ENCODE measurements at places on chromosomes 3 and 15.

DNA sequence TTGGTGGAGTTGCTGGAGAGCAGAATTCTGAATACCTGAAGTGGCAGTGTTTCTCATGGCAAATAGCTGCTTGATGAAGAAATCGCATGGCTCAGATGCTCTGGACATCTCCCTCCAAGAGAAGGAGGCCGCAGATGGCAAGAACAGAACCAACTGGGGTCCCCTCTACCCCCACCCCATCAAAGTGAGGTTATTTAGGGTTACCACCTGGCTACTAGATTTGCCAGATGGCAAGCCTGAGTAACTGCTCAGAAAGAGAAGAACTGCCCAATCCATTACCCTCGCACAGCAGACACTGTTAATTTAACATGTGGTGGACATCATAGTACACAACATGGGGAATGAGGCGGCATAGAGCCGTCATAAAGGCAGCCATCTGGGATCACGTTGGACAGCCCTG lies 30.5 kb upstream of the LIPC start:
- DNase-seq, result no peak

GRCh38 chr3:56468184-56469106 lies at the start of gene ERC2:
Gene ERC2 (minus strand): TSS chr3:56468467.
- peak; percentile 37 for DNase-seq

GRCh38 chr3:104987859-104988258 lies 378.9 kb upstream of the ALCAM start:
- no peak for DNase-seq

DNA sequence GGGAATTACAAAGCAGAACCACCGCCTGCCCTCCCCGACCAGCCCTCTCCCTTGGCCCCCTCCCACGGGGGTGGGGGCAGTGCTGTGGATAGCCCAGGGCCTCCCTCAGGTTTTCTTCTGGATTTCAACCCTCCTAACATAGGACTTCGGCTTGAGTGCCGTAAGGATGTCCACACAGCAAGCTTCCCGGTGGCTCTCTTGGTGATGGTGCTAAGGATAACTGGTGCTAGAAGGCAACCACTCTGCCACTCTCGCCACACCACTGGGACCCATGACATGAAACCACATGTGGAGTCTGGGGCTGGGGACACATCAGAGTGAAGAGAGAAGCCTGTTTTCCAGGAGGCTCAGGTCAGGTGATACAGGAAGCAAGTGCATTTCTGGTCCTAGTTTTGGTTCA lies 35.4 kb downstream of the SCN5A start:
- DNase-seq, result no peak

- DNase-seq, result no peak
Observed at GRCh38 chr3:62995530-62995929, 120.3 kb upstream of the CADPS start.

- DNase-seq, result no peak
Observed at GRCh38 chr3:880371-880770, 212.5 kb upstream of the CNTN6 start.

- no peak for DNase-seq
Observed at GRCh38 chr3:162021206-162021605, 524.6 kb downstream of the OTOL1 start.

DNA sequence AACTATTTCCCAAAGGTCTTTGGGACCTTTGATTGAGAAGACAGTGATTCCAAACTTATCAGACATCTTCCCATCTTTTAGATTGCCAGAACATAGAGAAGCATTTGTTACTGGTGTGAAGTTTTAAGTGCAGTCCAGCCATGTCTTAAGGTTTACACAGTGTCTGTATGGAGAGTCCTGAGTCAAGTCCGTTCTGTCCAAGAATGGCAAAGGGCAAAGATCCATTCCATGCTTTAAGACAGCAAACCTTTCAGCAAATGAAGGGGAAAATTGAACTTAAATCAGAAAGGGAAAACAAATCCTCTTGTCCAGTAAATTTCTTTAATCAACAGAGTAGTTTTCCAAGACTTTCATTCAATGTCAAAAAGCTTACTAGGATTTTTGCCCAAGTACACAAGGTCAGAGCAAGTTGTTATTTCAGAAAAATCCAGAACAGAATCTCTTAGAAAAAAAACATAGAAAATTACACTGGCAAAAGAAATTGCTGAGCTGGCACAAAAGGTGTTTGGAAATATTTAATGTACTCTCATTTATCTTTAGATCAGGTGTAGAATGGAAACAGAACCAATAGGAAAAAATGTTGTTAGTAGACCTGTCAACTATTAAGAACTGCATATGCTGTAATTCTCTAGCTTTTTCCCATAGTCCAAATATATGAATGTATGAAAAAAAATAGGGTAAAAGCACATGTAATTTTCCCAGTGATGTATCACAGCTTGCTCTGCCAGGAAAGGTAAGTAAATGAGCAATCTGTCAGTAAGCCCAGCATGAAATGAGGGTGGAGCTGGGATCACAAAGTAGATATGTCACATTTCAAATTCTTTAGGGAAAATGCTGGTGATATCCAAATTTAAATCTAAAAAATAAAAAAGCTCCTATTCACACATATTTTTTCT lies 1099.9 kb downstream of the TUSC7 start:
- DNase-seq, result no peak

GRCh38 chr15:70378126-70379031 lies 280.7 kb upstream of the TLE3 start:
- no peak for DNase-seq
